ENCODE measurements at places on chromosomes 1 and 21.
A peak's percentile ranks its signal among the peaks of the same experiment; 100 is the strongest.

- DNase-seq: no peak
These were observed 31.9 kb downstream of the SPTA1 start for GRCh38 chr1:158654571-158654970.

DNA sequence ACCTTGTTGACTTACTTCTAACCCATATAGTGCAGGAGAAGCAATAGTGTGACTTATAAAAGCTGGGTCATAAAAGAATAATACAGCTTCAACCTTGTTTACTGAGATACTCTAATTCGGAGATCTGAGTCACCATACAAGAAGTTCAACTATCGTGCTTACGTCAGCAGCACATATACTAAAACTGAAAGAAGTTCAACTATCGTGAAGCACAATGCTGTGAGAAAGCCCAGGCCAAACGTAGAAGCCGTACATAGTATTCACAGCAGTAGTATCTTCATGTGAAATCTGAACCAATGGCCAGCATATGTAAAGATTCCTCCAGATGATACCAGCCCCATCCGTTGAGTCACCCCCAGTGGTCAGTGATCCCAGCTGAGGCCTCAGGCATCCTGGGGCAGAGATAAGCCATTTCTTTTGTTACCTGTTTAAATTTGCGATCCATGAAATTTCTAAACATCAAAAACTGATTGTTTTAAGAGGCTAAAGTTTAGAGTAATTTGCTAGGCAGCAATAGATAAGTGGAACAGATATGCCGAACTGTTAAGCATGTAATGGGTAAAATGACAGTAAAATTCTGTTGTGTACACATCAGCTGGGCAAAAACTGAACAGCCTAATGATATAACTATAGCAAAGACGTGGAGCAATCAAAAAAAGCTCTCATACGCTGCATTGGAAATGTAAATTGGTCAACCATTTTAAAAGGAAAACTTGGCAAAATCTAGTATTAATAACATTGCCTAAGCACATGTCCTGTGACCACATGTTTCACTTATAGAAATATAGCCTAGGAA is 53.9 kb upstream of the SAMD13 start:
- DNase-seq: peak; percentile 56

DNA sequence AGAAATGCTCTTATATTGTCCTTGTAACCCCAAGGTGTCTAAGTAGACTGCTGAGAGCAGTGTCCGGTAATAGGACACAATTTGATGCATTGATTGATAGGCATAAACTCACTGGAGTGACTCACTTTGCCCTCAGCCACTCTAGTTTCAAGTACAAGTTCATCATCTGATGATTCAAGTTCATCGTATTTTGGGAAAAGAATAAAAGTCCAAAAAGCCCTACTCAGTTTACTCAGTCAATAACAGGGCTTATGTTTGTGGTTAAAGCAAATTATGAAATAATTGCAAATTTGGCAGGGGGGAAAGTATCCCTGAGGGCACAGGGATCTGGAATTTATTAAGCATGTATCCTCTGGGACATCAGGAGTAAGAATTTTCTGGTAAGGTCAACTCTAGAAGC is 7.6 kb upstream of the ATF3 start:
- no peak for DNase-seq

- DNase-seq: no peak
These were observed 80.3 kb downstream of the SSBP3 start for GRCh38 chr1:54325703-54326461.

DNA sequence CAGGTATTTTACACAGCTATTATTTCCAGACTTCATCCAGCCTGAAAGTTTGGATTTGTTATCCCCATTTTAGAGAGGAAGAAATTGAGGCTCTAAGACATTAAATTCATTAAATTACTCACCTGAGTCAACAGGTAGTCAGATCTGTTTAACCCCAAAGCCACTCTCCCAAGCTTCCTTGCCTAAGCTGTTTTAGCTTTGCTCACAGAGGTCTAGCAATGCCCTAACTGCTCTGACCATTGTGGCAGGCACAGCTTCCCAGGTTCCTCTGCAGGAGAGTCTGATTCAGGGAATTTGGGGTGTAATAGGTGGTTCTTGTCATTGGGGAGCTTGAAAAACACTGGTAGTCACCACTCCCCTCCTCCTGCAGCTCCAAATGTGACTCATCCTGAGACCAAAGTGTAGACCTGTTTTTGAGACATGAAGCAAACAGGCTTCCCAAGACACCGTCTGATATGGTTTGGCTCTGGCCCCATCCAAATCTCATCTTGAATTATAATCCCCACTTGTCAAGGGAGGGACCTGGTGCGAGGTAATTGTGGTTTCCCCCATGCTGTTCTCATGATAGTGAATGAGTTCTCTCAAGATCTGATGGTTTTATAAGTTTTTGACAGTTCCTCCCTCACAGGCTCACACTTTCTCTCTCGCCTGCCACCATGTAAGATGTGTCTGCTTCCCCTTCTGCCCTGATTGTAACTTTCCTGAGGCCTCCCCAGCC is 142.8 kb upstream of the DNAH14 start:
- DNase-seq: no peak

DNA sequence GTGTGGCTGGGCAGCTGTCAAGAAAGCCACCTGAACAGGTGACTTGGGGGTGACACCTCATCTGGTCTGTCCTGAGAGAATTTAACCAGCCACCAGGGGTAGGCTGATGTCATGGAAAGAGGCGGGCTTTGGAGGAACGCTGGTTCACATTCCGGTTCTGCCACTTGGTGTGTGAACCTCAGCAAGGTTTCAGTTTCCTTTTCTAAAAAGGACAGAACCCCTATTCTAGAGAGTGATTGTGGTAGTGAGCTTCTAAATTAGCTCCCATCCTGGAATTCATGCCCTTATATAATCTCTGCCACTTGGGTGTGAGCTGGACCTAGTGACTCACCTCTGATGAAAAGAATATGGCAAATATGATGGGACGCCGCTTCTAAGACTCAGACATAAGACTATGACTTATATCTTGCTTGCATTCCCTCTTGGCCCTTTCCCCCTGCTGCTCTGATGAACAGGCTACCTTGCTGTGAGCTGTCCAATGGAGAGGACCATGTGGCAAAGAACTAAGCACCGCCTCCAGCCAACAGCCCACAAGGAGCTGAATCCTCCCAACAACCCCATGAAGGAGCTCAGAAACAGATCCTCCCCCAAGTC is 332.1 kb downstream of the RRAGC start:
- DNase-seq: no peak

DNA sequence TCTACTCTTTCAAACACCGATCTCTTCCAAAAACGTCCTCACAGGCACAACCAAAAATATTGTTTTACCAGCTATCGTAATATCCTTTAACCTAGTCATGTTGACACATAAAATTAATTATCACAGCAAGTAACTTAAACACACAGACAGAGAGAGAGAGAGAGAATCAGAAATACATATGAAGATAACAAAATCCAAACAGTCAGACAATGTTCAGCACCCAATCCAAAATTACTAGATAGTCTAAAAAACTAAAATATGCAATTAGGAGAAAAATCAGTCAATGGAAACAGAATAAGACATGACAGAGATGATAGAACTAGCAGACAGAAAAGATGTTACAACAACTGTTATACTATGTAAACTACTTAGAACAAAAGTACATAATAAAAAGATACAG is 537.7 kb downstream of the LMO4 start:
- DNase-seq: no peak

GRCh38 chr1:39214021-39214713 is 9.7 kb downstream of the MACF1 start:
- DNase-seq: peak; percentile 24

DNA sequence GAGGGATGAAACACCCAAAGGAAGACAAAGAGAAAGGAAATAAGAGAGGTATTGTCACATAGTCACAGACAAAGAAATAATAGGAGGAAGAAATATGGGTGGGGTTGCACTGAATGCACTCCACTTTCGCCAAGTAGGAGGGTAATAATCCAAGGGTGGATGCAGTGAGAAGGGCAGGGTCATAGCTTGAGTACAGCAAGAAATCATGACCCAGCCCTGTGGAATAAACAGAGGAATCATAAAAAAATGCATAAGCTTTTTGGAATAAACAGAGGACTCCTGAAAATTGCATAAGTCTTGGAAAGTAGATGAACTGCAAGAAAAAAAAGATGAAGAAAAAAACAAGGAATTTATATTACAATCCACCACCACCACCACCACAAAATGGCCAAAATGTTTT is 53.1 kb upstream of the CD55 start:
- no peak for DNase-seq

Data from foreskin fibroblast (primary cell).